Occipital lobe (tissue), 3 donors: ENCODE measurements at places on chromosomes 13 and 19.

- no peak for DNase-seq
These were observed 2.4 kb downstream of the MYPOP start for GRCh38 chr19:45899919-45900589.

GRCh38 chr13:86862137-86862536 lies 809.0 kb upstream of the SLITRK5 start:
- no peak for DNase-seq

DNA sequence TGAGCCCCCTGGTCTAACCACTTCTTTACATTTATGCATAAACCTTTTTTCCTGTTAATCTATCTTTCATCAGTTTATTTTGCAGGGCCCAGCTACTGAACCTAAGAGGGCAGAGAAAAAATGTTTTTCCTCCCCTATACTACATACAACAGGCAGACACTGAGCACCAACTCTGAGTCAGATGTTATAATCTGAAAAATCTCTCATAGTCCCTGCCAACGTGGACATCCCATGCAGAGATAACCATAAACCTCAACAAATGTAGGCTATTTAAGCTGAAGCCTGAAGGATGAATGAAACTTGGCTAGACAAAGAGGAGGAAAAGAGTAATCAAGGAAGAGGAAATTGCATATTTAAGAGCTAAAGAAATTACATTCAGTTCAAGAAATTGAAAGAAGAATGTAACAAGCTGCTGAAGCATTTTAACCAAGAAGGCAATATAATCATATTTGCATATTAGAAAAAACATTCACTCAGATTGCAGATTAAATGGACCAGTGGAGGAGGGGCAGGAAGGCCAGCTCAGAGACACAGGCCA lies 2.6 kb downstream of the NEK3 start:
- DNase-seq: no peak

GRCh38 chr13:95954266-95954665 lies 98.9 kb downstream of the UGGT2 start:
- no peak for DNase-seq

DNA sequence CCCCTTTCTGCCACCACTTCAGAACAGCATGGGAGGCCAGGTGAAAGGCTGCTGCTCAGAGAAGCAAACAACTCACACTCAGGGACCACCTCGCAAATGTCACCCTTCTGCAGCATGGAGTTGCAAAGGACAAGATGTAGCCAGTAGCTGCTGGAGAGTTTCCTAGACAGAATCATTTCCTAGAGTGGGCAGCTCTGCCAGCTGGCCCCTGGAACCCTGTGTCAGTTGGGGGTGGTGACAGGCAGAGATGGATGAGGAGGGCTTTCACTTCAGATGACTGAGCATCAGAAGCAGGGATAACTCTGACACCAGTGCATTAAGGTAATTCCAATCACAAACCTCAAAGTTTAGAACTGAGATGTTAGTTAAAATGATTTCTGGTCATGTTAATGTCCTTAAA lies 34.4 kb upstream of the EPHX3 start:
- DNase-seq: no peak

GRCh38 chr13:27463500-27463899 lies 13.1 kb upstream of the MTIF3 start:
- DNase-seq: no peak

DNA sequence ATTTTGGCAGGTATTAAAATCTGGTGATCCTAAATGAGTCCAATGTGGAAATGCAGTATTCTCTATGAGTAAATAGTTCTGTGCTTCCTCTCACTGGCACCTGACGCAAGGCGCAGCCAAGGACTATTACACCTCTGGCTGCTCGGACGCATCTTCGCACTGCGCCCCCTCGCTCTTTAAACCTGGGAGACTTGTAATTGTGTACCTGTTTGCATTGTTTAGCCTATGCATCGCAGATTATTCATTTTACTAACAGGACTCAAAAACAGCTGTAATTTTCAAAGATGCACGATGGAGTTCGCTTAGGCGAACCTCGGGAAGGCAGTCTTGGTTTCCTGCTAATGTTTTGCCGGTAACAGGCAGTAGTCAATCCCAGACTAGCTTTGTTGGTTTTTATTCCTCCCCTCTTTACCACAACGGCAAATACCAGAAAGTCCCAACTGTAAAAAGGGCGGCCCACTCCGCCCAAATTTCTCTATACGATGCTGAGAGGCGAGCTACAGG lies 113.2 kb downstream of the KCNRG start:
- DNase-seq: no peak

DNA sequence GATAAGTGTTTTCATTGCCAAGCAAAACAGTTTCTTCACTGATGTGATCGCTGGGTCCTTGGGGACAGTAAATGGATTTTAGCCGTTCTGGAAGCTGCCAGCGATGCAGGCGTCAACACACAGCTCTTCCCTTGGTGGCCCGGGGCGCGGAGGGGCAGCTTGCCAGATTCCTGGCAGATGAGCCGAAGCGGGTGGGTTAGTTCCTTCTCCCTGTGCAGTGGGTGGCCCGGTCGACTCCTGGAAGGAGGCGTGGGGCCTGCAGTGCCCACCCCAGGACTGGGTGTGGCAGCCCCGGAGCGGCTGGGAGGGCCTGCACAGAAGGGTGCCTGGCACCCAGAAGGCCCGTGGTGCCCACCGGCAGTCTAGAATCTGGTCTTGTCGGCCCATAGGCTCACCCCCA lies 69.0 kb downstream of the KDM4B start:
- DNase-seq: no peak

DNA sequence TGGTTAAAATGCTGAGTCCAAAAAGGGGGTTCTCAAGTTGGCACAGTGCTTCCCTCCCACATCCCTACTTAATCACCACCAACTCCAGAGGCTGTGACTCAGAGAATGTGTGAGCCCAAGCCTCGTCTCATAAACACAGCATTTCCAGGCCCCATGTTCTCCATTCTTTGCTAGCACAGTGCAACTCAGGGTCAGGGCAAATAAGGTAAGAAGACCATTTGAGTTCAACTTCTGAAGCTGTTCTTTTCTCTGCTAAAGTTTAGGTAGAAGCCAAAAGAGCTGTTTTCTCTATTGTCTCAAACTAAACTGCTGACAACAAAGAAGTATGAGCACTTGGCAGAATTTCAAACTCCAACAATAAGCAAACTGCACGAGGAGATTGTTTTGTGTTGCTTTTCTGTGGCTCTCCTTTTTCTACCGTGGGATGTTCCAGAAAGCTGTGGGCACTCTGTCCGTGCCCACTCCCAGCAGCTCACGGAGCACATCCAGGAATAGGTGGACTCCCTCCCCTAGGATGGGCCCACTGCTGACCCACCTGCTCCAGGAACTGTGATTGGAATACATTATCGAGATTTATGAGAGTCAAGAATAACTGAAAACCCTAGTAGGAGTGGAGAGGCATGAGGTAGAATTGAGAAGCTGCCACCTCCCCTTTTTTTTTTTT lies 494.3 kb downstream of the COG6 start:
- DNase-seq: peak; percentile 7

- DNase-seq: no peak
These were observed 301 bp upstream of the ZNF610 start for GRCh38 chr19:52335768-52336116.

- no peak for DNase-seq
These were observed 154.3 kb upstream of the VSTM2B start for GRCh38 chr19:29371251-29372090.

GRCh38 chr13:79398915-79399314 lies 7.1 kb downstream of the RBM26 start:
- no peak for DNase-seq

DNA sequence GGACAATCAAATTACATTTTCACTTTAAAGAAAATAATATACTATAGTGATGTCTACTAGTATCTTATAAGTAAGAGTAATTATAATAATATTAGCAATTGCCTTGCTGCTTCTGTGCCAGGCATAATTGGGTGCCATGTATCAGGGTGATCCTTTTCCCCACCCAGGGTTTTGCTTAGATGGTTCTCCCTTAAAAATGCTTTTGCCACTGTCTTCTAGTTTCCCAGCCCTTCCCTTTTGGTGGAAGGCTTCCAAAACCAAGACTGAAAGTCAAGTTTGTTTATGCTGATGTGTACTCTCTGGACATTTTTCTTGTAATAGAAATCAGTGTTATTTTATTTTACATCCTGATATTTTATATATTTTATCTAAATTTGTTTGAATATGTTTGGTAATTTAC lies 77.8 kb downstream of the ITGBL1 start:
- DNase-seq: no peak

GRCh38 chr13:65188721-65189120 lies 2041.4 kb downstream of the PCDH9 start:
- no peak for DNase-seq

- DNase-seq: no peak
These were observed 121.0 kb downstream of the MRPL57 start for GRCh38 chr13:21297447-21297846.

- no peak for DNase-seq
These were observed 378.5 kb downstream of the ENOX1 start for GRCh38 chr13:43408274-43408673.

DNA sequence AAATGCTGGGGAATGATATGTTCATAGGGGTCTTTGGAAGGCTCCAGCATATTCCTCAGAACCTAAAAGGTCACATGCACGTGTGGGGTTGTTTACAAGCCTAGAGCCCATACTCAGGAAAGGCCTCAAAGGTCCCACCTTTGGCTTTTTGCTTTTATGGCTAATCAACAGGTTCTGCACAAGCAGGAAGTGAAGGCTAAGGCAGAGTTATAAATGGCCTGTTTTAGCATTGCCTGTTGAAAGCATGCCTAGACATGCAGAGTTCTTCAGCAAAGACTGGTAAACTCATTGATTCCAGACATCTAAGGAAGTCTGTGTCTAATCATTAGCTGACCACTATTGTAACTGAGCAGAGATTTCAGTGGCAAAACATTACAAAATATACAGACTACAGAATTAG lies 198.3 kb downstream of the KCNRG start:
- DNase-seq: no peak

- DNase-seq: no peak
These were observed 15.0 kb downstream of the PPP5C start for GRCh38 chr19:46361915-46362314.

DNA sequence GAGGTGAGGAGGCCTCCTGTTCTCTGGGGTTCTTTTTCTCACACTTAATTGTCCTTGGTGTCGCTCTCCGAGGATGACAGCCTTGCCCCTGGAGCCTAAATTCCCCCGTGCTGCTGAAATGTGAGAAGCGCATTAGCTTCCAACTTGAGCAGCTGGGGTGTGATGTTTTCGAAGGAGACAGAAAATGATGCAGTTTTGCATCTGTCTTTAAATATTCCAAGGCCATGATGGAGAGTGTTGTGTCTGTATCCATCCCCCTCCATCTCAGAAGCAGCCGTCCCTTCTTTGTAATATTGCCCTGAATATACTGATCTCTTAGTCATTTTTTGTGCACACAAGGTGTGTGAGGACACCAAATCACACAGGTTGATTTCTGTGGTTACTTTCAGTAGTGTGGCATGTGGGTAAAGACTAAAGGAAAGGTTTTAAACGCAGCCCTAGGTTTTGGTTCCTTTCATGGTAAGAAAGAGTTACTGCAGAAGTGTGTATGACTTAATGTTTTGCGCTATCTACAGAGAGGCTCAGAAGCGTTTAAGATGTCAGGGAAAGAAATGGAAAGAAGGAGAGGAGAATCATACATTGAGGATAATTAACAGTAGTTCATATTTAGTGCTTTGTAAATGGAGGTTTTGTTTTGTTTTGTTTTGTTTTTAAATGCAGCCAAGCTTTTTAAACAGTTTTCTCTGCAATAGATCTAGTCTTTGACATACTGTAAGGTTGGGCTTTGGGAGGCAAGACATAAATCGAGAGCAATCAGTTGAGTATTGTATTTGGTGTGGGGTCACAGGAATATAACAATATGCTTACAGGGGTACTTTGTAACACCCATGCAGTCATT lies 1.6 kb downstream of the NBEA start:
- DNase-seq: no peak

DNA sequence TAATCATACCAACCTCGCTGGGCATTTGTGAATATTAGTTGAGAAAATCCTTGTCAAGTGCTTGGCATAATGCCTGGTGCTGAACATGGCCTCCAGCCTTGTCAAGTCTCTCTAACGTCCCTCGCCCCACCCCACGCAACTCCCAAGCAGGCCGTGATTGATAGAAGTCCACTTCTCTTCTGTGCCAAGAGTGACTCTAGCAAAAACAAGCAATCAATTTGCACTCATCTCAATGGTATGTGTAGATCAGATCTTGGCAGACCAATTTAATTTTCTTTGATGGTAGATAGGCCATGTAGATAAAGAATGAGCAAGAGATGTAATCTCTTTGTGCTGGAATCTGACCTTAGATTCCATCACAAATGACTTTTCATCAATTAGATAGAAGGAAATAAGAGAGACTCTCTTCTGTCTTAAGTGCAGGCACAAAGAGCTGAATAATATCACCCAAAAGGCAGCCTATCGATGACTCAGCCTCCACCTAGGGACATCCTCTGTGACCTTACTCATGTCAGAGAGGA lies 31.0 kb upstream of the KATNAL1 start:
- DNase-seq: no peak

DNA sequence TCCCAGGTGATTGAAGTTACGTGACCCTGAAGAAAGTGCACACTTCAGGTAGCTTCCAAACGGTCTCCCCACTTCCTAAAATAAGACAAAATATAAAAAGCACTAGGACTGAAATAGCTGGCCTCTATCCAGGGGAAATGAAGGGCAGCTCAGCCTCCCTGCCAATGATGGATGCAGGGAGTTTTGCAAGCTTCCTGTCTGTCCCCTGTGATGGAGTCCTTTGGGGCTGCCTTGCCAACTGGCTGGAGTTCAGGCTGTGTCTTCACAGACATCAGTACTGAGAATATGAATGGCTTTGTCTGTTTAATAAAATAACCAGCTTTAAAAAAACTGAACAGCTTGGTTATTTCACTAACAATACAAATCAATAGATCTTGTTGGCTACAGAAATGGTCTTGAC lies 101.4 kb upstream of the GPR12 start:
- DNase-seq: no peak

- DNase-seq: no peak
These were observed 211.5 kb downstream of the URI1 start for GRCh38 chr19:30153326-30154210.

- DNase-seq: no peak
These were observed 438.6 kb downstream of the COG6 start for GRCh38 chr13:40094056-40094455.

GRCh38 chr13:65907666-65908525 lies 1322.2 kb downstream of the PCDH9 start:
- no peak for DNase-seq

DNA sequence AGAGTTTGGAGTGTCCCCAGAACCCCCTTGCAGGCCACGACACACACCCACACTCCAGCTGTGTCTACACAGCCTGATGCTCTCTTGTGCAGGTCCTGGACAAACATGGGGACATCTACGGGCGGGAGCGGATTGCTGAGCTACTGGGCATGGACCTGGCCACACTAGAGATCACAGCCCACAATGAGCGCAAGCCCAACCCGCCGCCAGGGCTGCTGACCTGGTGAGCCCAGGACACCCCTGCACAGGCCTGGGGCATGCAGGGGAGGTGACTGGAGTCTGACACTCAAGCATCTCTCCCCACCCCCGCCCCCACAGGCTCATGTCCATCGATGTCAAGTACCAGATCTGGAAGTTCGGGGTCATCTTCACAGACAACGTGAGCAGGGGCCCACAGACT lies 39.9 kb downstream of the MAP4K1 start:
- DNase-seq: no peak

- no peak for DNase-seq
These were observed 32.9 kb downstream of the SERTM1 start for GRCh38 chr13:36706755-36707154.
